Activated CD8-positive, alpha-beta T cell treated with anti-CD3 and anti-CD28 coated beads for 36 hours (primary cell): ENCODE measurements at places on chromosomes 7 and 10. TPM values are rescaled to one million over a fixed set of nuclear protein-coding genes. Genes with fewer than 3 reads are reported as not detected.
A peak's percentile ranks its signal among the peaks of the same experiment; 100 is the strongest.

GRCh38 chr7:116809636-116810266 lies 52.6 kb upstream of the CAPZA2 start:
- DNase-seq = peak; percentile 13

GRCh38 chr10:75922435-75922834 lies 491.0 kb downstream of the LRMDA start:
- DNase-seq = no peak

SFRP5 gene
- 0.60 TPM for total RNA-seq

DNA sequence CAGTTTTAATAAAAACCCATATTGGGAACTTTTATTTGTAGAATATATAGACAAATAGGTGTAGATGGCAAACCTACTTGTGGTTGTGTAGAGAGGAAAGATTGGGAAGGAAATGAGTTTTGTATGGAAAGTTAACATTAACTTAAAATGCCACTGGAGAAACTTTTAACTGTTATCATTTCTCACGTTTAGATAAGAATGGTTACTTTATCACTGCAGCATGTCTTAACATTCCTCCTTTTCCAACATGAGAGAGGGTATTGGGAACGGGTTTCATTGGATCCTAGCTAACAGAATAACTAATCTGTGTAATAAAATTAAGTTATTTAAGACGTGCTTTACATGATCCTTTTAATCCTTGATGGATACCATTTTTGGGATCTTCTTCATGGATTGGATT lies 1.8 kb downstream of the LUC7L2 start:
- DNase-seq = no peak

DNA sequence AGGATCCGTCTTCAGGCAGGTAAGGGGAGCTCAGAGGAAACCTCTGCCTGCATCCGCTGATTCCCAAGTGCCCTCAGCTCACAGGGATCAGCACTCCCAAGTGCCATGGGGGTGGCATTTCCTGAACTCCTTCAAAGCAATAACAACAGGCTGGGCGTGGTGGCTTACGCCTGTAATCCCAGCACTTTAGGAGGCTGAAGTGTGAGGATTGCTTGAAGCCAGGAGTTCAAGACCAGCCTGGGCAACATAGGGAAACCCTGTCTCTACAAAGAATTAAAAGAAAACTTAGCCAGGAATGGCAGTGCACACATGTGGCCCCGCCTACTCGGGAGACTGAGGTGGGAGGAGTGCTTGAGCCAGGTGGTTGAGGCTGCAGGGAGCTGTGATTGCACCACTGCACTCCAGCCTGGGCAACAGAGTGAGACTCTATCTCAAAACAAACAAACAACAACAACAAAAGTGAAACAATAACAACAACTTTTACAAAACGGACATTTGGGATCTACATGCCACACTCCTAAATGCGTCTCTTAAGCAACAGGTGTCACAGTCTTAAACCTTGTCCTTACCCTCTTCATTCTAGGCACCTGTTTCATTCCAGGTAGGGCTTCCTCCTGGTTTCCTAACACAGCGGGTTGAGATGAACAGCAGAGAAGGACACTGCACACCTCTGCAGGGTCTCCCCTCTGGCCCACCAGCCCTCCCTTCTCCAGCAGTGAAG lies 73.8 kb downstream of the PAXIP1 start:
- peak; percentile 15 for DNase-seq
